ENCODE measurements at places on chromosomes 6 and 20.

DNA sequence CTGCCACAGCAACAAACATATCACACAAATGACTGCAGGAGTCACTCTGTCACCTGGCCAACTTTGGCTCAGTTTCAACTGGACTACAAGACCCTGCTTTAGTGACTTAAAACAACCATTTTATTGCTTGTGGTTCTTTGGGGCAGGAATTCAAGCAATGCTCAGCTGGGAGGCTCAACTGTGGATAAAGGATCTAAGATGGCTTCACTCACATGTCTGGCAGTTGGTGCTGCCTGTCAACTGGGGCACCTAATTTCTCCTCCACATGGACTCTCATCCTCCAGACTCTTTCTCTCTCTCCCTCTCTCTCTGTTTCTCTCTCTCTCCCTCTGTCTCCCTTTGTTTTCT lies 2.8 kb upstream of the EPB41L2 start:
- DNase-seq, result no peak

- no peak for DNase-seq
Observed at GRCh38 chr6:88599571-88599970, 363.8 kb downstream of the RNGTT start.

- no peak for DNase-seq
Observed at GRCh38 chr20:21357844-21358243, 39.5 kb downstream of the NKX2-4 start.

DNA sequence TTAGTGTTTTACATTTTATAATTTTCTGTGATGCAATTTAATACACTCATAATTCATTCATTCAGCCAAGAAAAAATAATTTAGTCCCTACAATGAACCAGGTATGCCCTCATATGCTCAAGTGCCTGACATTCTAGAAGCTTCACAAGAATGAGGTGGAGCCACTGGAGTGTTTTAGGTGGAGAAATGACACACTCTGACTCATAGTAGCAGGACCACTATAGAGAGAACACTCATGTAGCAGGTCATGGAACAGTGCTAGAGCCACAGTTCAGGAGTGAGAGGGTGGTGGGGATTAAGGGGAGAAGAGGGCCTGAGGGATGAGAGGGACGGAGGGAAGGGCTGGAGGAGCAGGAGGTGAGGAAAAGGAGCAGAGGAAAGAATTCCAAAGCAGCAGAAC lies 1.4 kb upstream of the HLA-G start:
- no peak for DNase-seq

GRCh38 chr20:33653900-33654596 lies 8.1 kb upstream of the C20orf144 start:
- DNase-seq, result no peak

GRCh38 chr6:49633541-49633940 lies 3.1 kb downstream of the RHAG start:
- no peak for DNase-seq

DNA sequence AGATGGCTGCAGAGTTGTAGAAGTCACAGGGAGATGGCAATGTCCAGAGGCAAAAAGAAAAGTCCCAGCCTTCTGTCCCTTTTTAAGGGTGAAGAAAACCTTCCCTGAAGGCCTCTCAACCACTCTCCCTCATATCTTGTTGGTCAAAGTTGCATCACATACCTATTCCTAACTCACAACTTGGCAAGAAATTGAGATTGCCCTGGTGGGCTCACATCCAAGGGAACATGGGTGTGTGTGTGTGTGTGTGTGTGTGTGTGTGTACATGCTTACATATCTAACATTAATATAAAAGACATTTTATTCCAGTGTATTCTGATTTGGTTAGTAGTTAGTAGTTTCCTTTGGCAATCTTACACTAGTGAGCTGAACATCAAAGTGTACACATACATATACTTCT lies 144.3 kb upstream of the SALL4 start:
- DNase-seq, result no peak

GRCh38 chr20:5039889-5040288 lies 38.6 kb upstream of the SLC23A2 start:
- no peak for DNase-seq

Measured in left ventricle myocardium superior (tissue), 1 donor.